GM23248 (cell line): ENCODE measurements at places on chromosomes 2 and 18. TPM values are rescaled to one million over a fixed set of nuclear protein-coding genes. Genes with fewer than 3 reads are reported as not detected.

The LNPK gene
- 68.3 and 73.1 TPM in 2 replicates for total RNA-seq

The POTEJ gene
- not detected in 2 replicates for total RNA-seq

The TMEM200C gene
- not detected in 2 replicates for total RNA-seq

The KYNU gene
- under 0.01 TPM in 1 of 2 replicates, not detected in the other for total RNA-seq

The AGXT gene
- not detected in 2 replicates for total RNA-seq

The SATB2 gene
- total RNA-seq: 6.3 and 9.9 TPM in 2 replicates

The KATNAL2 gene
- total RNA-seq: 3.9 and 9.6 TPM in 2 replicates

The IGFBP5 gene
- 117 TPM in 2 replicates for total RNA-seq

The LMAN1 gene
- 166 and 193 TPM in 2 replicates for total RNA-seq

The ZBTB7C gene
- total RNA-seq: not detected in 2 replicates

The CCDC68 gene
- 0.11 TPM in 1 of 2 replicates, not detected in the other for total RNA-seq

The ZNF385B gene
- not detected in 2 replicates for total RNA-seq

The KDSR gene
- total RNA-seq: 30.7 and 31.2 TPM in 2 replicates

The PSD4 gene
- total RNA-seq: 2.8 and 6.1 TPM in 2 replicates

The LRRFIP1 gene
- 56.8 and 84.4 TPM in 2 replicates for total RNA-seq

The OR6B2 gene
- total RNA-seq: not detected in 2 replicates

The KHK gene
- not detected in 2 replicates for total RNA-seq

The SPHKAP gene
- total RNA-seq: 0.13 and 0.32 TPM in 2 replicates

The MAP2 gene
- total RNA-seq: 1.0 and 7.6 TPM in 2 replicates

The PJVK gene
- 0.97 and 1.9 TPM in 2 replicates for total RNA-seq

The HOXD9 gene
- 4.2 and 7.0 TPM in 2 replicates for total RNA-seq

The QPCT gene
- 37.4 and 37.5 TPM in 2 replicates for total RNA-seq

The MEMO1 gene
- total RNA-seq: 29.8 and 46.3 TPM in 2 replicates

The EFR3B gene
- total RNA-seq: 0.76 and 0.97 TPM in 2 replicates

The UCN gene
- not detected in 2 replicates for total RNA-seq

The NEUROD1 gene
- total RNA-seq: not detected in 2 replicates
